GM18507 (cell line): ENCODE measurements at places on chromosomes 12 and 14.

DNA sequence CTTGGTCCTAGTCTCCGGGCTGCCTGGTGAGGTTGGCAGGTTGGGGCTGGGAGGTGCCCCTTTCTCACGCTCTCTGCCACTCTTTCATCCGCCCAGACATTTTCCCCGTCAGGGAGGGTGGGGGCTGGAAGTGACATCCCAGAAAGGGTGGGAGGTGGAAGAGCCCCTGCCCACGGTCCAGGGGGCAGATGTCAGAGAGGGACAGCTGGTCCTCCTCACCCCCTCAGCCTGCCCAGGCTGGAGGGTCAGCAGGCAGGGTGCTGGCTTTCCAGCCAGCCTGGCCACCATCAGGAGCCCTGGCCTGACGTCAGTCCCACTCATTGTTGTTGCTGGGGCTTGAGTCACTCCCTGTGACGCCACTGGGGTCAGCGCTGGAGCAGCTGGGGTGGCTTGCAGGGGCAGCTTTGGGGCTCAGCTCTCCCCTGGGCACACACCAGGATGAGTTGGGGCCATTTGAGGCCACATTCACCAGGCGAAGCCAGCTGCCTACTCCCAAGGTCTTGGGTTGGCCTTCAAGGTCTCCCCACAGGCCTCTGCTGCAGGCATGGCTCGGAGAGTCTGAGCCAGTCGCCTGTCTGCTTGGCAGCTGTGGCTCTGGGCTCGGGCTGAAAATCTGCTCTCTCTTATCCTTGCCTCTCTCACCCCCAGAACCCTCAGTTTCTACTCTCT is 5.7 kb upstream of the ATG101 start:
- DNase-seq: no peak

- DNase-seq: no peak
These were observed 17.8 kb downstream of the SLC38A2 start for GRCh38 chr12:46354802-46355199.

GRCh38 chr14:92924247-92924646 is 1.3 kb downstream of the CHGA start:
- DNase-seq: no peak

- no peak for DNase-seq
These were observed 69.2 kb upstream of the ATP2B1 start for GRCh38 chr12:89777733-89778379.

DNA sequence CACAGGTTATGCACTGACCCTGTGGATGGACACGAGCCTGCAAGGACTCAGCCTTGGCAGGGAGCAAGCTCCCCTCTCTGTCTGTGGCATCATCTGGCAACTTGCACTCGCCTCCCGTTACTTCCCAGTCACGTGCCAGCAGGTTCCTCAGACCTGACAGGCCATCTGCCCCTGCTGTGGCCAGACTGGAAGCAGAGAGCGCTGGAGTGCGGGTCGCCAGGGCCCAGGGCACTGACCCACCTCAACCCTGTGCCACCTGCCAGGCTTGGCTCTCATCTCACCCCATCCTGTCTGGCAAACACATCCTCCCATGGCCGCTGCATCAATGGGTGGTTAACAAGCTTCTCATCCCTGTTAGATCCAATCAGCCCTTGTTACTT is 28.4 kb downstream of the SLC6A12 start:
- DNase-seq: no peak
